ENCODE measurements at places on chromosomes 7 and 10. TPM values are rescaled to one million over a fixed set of nuclear protein-coding genes. Genes with fewer than 3 reads are reported as not detected.

DNA sequence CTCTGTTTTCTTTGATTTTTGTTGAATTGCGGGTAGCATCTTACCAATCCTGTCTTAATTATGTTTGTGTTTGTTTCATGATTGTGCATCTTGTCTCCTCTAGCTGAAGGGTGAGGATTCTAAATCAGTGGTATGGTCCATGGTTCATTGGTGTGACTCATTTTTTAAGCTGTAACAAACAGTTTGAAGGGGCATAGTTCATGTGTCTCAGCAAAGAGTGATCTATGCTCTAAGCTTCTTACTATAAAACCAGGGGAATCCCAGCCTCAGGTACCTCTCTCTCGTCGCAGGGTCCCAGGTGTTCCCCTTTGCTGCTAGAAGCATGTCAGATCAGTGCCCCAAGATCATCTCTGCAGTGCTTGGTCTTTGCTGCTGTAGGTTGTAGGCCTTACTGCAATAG, 100.1 kb downstream of the OTUD1 start:
- no peaks in the 10 kb centered on the region for H3K4me1 ChIP-seq
- H3K4me3 ChIP-seq, result no peak overlapping the region
- H3K36me3 ChIP-seq, result no peaks in the 10 kb centered on the region

DNA sequence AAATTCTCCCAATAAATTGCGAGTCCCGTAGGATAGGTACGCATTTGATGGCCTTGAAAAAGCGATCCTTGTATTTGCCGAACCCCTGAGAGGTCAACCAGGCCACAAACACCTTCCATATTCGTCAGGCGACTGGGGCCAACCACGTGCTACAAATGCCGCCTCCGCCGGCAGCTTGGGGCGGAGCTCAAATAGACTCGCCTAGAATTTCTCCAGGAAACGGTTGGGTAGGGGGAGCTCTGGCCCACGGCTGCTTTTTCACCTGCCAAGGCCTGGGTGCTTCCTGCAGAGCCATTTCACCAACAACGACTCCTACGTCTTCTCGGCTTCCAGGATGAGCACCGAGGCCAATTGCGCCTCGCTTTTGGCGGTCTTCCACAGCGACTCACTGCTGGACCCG, 53.4 kb upstream of the KIF5B start:
- no peaks in the 10 kb centered on the region for H3K36me3 ChIP-seq
- H3K27ac ChIP-seq, result no peak overlapping the region
- no peaks in the 10 kb centered on the region for H3K27me3 ChIP-seq
- no peaks in the 10 kb centered on the region for H3K4me1 ChIP-seq
- no peak overlapping the region for H3K4me3 ChIP-seq

DNA sequence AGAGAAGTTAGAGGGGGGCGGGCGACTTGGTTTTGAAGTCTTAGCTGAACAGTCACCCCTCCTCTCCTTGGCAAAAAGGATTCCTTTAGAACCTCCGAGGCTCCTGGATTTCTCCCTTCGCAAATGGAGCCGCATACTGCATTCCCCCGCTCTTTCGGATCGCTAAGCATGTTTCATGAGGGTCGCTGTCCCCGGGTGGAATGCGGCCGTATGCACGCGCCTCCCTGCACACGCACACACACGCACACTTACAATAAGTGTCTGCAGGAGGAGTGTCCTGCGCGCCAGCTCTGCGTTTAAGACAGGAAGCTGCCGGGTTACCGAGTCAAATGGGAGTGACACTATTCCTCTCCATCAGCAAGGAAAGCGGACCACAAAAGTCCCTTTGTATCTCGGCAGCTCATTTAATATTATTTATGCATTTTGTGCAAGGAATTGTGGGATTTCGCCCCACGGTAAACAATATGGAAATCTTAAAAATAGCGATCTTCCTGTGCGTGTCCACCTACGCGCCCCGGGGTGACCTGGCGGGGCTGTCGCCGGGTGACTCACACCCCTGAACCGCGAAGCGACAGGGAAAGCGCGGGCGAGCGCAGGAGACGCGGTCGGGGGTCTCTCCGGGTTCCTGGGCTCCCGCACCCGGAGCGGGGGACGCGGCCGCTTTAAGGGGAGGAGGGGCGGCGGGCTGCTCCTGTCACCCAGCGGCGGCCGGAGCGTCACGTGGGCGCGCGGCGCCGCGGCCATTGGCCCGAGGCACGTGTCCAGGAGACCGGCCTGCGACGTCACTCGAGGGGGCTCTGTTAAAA, 988 bp upstream of the EN2 start:
- H3K27me3 ChIP-seq, result peaks cover 99% of the 10 kb centered on the region
- no peak overlapping the region for H3K27ac ChIP-seq
- H3K4me1 ChIP-seq, result peaks cover 5% of the 10 kb centered on the region
- peak overlapping the region; percentile 45 for H3K4me3 ChIP-seq
- peak; percentile 81 for DNase-seq

DNA sequence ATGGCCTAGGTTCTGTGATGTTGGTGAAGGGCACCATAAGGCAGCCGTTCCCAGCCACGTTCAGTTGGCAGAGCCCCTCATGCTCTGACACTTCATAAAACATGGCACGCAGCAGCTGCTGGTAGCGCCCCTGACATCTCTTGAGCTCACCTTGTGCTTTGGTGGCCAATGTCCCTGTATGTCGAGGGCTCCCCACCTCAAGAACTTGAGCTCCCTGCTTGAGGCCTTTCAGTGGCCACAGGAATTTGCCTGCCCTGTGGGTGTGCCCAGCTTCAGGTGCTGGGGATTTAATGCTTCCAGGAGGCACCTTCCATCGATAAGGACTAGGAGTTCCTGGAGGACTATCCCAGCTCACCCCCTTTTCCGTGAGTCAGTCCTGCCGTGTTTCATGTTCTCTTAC, 9.5 kb upstream of the ZNF32 start:
- H3K36me3 ChIP-seq, result no peaks in the 10 kb centered on the region
- no peaks in the 10 kb centered on the region for H3K27me3 ChIP-seq
- DNase-seq, result no peak
- no peaks in the 10 kb centered on the region for H3K4me1 ChIP-seq
- no peak overlapping the region for H3K27ac ChIP-seq

- no peak overlapping the region for H3K27ac ChIP-seq
- peaks cover 4% of the 10 kb centered on the region for H3K36me3 ChIP-seq
- H3K4me1 ChIP-seq, result peaks cover 3% of the 10 kb centered on the region
- H3K27me3 ChIP-seq, result no peaks in the 10 kb centered on the region
Observed at GRCh38 chr10:17685233-17685840, 41.4 kb downstream of the STAM start.

DNA sequence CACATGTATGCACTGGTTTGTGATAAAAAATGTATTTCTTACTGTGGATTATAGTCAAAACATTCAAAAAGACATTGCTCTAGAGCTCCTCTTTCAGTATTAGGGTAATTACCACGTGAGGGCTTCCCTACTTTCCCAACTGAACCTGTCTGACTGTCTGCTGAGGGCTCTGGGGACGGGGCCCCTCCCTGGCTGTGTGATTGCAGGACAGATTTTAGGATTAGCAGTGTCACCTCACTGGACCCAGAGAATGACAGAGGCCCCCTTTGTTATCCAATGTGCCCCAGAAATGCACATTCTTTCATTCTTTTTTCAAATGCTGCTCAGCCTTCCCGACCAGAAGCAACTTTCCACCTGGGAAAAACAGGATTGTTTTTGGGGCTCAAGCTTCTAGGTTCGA, 43.6 kb upstream of the MXI1 start:
- no peak for DNase-seq
- H3K27ac ChIP-seq, result no peak overlapping the region
- H3K4me3 ChIP-seq, result no peak overlapping the region
- peaks cover 41% of the 10 kb centered on the region for H3K27me3 ChIP-seq
- H3K4me1 ChIP-seq, result peaks cover 8% of the 10 kb centered on the region

DNA sequence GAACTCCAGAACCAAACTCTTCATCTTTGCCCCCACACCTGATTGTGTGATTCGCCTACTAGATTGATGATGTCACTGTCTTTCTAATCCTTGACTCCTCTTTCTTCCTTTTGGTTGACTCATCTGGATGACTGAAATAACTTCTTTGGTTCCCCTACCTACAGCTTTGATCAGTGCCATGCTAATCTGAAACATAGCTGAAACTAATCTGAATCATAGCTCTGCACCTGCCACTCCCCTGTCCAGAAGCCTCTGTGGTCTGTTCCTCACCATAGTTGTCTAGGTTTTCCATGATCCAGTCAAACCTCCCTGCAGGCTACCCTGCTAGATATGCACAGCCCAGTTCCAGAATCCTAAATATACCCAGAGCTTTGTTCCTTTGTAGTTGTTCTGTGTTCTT, 51.9 kb downstream of the ZNF365 start:
- no peaks in the 10 kb centered on the region for H3K36me3 ChIP-seq
- DNase-seq, result no peak
- no peak overlapping the region for H3K4me3 ChIP-seq
- H3K27ac ChIP-seq, result no peak overlapping the region
- no peaks in the 10 kb centered on the region for H3K4me1 ChIP-seq

- H3K27ac ChIP-seq, result no peak overlapping the region
- H3K27me3 ChIP-seq, result no peaks in the 10 kb centered on the region
- DNase-seq, result no peak
Observed at GRCh38 chr10:89556600-89556999, 21.2 kb upstream of the SLC16A12 start.

GRCh38 chr7:98627413-98627790, 10.3 kb downstream of the NPTX2 start:
- H3K27me3 ChIP-seq, result no peaks in the 10 kb centered on the region
- peaks cover 21% of the 10 kb centered on the region for H3K4me1 ChIP-seq
- DNase-seq, result no peak
- H3K36me3 ChIP-seq, result no peaks in the 10 kb centered on the region

GRCh38 chr7:113217314-113217713, 99.0 kb upstream of the SMIM30 start:
- H3K36me3 ChIP-seq, result no peaks in the 10 kb centered on the region
- H3K27me3 ChIP-seq, result no peaks in the 10 kb centered on the region
- no peaks in the 10 kb centered on the region for H3K4me1 ChIP-seq
- no peak for DNase-seq
- no peak overlapping the region for H3K27ac ChIP-seq

DNA sequence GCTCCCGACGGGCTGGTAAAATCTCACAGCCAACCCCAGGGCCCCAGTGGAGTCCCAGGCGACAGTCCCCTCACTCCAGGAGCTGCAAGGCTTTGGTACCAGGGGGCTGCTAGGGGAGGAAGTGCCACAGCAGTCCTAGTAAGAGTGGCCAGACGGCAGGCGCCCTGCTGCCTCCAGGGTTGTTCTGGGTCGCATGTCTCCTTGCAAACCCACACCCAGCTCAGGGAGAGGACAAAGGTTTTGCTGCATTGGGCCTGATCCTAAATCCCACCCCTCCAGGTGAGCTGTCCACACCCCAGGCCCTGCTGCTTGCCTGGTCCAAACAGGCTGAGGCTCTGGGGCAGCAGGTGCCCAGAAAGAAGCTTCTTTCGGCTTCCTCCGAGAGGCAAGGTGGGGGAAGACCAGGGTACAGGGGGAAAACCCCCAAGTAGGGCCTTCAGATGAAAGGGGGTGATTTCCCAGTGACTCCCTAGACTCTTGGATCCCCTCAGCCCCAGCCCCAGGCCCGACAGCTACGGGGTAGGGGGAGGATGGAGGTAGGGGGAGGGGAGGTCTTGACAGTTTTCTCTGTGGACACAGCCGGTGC, 4.2 kb upstream of the KCP start:
- no peak overlapping the region for H3K4me3 ChIP-seq
- DNase-seq, result peak; percentile 61
- H3K4me1 ChIP-seq, result peaks cover 38% of the 10 kb centered on the region

DNA sequence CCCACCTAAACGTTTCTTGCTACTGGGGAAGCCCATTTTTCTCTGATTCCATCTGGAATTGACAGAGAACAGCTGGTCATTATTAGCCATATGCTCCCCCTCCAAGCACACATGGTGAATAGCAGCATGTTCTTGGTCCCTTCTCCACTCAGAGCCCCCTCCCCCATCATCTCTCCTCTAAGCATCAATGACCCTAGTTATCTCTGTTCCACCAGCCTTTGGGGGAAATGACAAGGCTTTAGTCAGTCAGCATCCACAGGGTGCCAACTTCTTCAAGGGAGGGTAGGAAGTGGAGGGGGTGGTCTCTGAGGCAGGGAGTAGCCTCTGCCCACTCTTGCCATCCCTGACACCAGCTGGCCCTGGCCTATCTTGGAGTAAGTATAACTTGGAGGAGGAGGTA, 163.1 kb downstream of the UBE2H start:
- H3K4me3 ChIP-seq, result no peak overlapping the region
- no peak for DNase-seq
- H3K27me3 ChIP-seq, result peaks cover 65% of the 10 kb centered on the region
- no peak overlapping the region for H3K27ac ChIP-seq
- H3K36me3 ChIP-seq, result no peaks in the 10 kb centered on the region

- H3K27me3 ChIP-seq, result no peaks in the 10 kb centered on the region
- no peaks in the 10 kb centered on the region for H3K36me3 ChIP-seq
- H3K27ac ChIP-seq, result no peak overlapping the region
- no peak overlapping the region for H3K4me3 ChIP-seq
- no peaks in the 10 kb centered on the region for H3K4me1 ChIP-seq
Observed at GRCh38 chr10:11026773-11027172, 9.1 kb downstream of the CELF2 start.

DNA sequence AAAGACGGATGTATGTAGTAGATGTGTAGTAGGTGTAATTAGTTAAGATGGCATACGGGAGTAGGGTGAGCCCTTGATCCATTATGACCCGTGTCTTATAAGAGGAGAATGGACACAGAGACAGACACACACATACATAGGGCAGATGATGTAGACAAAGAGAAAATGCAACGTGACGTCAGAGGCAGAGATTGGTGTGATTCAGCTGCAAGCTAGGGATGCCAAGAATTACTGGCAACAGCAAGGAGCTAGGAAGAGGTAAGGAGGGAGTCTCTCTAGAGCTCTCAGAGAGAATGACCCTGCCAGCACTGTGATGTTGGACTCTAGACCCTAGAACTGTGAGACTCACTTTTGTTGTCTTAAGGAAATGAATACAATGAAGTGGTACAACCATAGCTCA, 247.0 kb upstream of the HABP2 start:
- DNase-seq, result no peak
- no peaks in the 10 kb centered on the region for H3K27me3 ChIP-seq
- no peaks in the 10 kb centered on the region for H3K4me1 ChIP-seq
- no peak overlapping the region for H3K4me3 ChIP-seq

DNA sequence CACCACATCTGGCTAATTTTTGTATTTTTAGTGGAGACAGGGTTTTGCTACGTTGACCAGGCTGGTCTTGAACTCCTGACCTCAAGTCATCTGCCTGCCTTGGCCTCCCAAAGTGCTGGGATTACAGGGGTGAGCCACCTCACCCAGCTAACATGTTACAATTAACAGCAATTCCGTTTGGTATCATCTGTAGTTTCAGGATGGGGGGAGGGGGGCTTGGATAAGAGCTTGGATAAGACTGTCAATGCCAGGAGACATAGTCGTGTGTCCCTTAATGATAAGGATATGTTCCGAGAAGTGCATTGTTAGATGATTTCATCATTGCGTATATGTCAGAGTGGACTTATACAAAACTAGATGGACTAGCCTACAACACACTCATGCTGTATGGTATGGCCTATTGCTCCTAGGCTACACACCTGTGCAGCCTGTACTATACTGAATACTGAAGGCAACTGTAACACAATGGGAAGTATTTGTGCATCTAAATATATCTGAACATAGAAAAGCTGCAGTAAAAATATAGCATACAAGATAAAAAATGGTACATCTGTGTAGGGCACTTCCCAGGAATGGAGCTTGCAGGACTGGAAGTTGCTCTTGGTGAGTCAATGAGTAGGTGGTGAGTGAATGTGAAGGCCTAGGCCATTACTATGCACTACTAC, 103.9 kb upstream of the TNS3 start:
- no peaks in the 10 kb centered on the region for H3K4me1 ChIP-seq
- no peak for DNase-seq
- H3K27ac ChIP-seq, result no peak overlapping the region
- no peaks in the 10 kb centered on the region for H3K36me3 ChIP-seq

The STRIP2 gene
- total RNA-seq, result 7.9 TPM

The BAIAP2L1 gene
- total RNA-seq, result 42.0 TPM

The STAMBPL1 gene
- total RNA-seq, result 5.5 TPM

The HABP2 gene
- total RNA-seq, result not detected

The ANKRD16 gene
- total RNA-seq, result 7.7 TPM

The CAMK1D gene
- total RNA-seq, result 10.6 TPM

The SFXN3 gene
- 3.1 TPM for total RNA-seq

The SPDYE5 gene
- not detected for total RNA-seq
